Tracheal epithelial cell (primary cell): ENCODE measurements at places on chromosomes 5 and 9. TPM values are rescaled to one million over a fixed set of nuclear protein-coding genes. Genes with fewer than 3 reads are reported as not detected.

The GHR gene
- total RNA-seq: 1.4 and 1.7 TPM in 2 replicates

The RASEF gene
- total RNA-seq: 9.6 and 13.0 TPM in 2 replicates

The F12 gene
- 13.2 and 15.9 TPM in 2 replicates for total RNA-seq

The SHISAL2B gene
- not detected in 2 replicates for total RNA-seq

The CTXN3 gene
- not detected in 2 replicates for total RNA-seq

The CER1 gene
- total RNA-seq: not detected in 2 replicates

The OR1J2 gene
- not detected in 2 replicates for total RNA-seq

The NACC2 gene
- total RNA-seq: 14.7 and 14.9 TPM in 2 replicates

The DMRT3 gene
- total RNA-seq: not detected in 2 replicates

The CRHBP gene
- 0.24 TPM in 1 of 2 replicates, not detected in the other for total RNA-seq
